ENCODE measurements at places on chromosomes 12 and 14.

DNA sequence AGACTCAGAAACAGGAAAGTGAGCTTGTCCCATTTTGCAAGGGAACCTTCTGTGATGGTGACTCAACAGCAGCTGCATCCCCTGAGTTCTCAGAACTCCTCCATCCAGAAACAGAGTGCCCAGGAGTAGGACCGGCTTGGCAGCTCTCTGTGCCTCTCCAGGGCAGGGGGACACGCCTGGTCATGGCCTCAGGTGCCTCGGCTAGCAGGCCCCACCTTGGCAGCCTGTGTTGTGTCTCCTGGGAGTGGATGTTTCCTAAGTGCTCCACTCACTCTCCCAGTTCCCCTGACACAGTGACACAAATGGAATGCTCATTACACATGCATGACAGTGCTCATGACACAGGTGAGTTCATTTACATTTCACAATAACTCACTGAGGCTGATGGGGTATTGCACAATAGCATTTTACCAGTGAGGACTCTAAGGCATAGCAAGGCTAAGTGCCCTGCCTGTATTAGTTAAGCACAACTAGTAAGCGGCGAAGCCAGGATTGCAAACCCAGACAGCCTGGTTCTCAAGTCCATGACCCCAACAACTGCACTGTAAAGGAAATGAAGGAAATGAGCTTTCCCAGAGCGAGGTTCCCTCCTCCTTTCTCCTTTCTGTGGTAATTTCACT is 47.4 kb downstream of the CALM1 start:
- DNase-seq, result no peak

GRCh38 chr12:23528316-23528715 is 421.2 kb downstream of the SOX5 start:
- DNase-seq, result no peak

GRCh38 chr14:59316151-59316830 is 127.8 kb downstream of the DAAM1 start:
- no peak for DNase-seq

GRCh38 chr14:104583424-104584306 is 4.1 kb downstream of the C14orf180 start:
- DNase-seq, result no peak

GRCh38 chr14:69928111-69928523 is 48.9 kb downstream of the SMOC1 start:
- no peak for DNase-seq

DNA sequence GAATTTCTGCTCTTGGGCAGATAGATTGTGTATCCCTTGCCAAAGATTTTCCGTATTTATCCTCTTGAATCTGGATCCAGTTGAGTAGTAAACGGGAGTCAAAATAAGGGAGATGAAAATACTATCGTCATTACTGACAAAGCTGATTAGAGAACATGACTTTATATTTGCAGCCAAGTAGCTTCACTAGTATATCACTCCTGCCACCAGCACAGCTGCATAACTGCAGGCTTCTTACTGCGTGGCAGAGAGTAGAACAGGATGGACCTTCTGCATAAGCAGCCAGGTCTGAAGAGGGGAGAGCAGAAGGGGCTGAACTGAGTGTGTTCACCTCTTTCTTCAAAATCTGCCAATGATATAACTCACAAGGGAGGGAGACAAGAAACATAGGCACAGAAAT is 283.7 kb downstream of the FBXL14 start:
- no peak for DNase-seq

GRCh38 chr14:60226298-60226697 is 22.7 kb upstream of the PPM1A start:
- DNase-seq, result no peak

- no peak for DNase-seq
These were observed 26.1 kb downstream of the KRT8 start for GRCh38 chr12:52878507-52879393.

DNA sequence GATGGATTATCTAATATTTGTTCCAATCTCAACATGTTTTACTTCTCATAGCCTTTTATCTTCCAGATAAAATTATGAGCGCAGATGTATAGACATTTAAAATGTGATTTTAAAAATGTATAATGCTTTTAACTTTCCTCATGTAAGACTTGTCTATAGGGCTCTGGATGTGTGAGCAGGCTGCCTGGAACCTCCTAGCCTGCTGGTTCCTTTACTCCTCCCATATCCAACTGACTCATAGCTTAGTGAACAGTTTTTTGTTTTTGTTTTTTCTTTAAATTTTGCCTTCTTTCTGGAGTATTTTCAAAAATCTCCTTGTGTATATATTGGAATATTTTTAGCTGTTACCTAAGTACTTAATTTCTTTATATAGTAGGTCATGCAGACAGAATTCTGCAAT is 115.4 kb downstream of the PDE3A start:
- DNase-seq, result no peak

- no peak for DNase-seq
These were observed 983.6 kb downstream of the VRK1 start for GRCh38 chr14:97780804-97781203.

GRCh38 chr12:23576372-23576771 is 373.1 kb downstream of the SOX5 start:
- no peak for DNase-seq

GRCh38 chr14:104678346-104678745 is 11.1 kb upstream of the INF2 start:
- DNase-seq, result no peak

DNA sequence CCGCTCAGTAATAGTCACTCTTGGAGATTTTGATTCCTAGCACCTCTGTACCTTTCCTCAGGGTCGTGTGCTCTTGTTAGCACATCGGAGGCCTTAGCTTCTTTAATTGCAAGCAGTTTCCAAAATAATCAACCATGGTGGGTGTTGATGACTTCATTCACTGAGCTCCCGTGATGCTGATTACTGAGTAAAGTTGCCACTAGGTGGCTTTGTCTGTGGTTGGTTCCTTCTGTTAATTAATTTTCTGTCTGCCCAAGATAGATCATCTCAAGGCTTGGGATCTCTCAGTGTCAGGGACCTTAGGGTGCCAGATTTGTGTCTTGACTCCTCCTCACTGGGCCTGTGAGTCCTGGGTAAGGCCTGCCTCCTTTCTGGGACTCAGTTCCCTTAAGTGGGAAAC is 54.3 kb downstream of the PTPN11 start:
- DNase-seq, result no peak

DNA sequence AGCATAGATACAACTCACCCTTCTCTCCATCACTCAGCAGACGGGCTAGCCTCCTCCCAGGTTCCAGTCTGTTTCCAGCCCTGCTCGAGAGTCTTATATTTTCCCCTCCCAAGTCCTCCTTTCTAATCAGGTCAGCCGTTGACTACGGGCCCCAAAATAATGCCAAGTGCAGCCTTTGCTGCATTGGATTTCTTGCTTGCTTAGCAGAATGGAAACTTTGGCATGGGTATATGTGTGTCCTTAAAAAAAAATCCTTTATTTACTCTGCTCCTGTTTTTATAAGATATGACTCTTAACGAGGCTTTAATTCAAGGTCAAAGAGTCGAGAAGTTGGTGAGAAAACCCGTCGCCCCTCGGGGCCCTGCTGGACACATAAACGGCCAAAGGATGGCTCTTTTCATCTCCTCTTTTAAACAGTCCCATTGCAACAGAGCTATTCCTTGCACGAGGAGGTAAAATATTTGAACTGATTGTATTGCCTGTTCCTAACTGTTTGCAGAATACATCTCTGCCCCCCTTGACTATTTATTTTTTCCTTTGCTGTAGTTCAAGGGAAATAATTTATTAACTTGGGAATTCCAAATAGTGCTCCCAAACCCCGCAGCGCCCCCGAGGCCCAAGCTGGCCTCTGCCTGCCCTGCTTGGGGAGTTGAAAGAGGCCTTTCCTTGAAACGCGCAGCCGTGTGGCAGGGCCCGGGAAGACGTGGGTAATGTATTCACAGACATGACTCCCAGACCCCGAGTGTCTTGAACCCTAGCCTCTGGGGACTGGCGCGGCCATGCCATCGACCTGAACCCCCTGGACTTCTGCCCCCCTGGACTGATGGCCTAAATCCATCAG is 156.5 kb upstream of the MYL2 start:
- DNase-seq, result no peak

DNA sequence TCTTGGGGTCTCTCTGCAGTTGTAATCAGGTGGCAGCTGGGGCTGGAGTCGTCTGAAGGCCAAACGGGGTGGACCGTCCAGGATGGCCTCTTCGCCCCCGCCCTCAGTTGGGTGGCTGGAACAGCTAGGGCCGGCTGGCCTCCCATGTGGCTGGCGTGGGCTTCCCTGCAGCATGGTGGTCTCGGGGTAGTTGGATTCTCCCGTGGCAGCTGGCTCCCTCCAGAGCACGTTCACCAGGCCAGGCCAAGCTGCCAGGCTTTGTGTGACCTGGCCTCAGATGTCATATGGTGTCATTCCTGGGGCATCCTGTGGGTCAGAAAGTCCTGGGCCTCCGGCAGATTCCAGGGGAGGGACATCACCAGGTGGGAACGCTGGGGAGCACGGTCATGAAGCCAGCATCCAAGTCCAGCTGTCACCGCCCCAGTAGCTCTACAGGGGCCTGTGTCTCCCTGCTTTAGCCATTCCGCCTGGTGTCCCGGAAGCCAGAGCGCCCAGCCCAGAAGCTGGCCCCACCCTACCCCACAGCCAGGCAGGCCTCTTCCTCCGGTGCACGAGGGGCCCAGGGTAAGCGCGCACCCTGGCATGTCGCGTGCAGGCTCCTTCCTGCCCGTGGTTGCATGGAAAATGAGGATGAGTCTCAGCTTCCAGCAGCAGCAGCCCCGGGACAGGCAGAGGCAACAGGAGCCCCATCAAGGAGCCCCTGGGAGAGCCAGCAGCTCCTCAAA is 1.3 kb upstream of the NUDT14 start:
- DNase-seq, result no peak

DNA sequence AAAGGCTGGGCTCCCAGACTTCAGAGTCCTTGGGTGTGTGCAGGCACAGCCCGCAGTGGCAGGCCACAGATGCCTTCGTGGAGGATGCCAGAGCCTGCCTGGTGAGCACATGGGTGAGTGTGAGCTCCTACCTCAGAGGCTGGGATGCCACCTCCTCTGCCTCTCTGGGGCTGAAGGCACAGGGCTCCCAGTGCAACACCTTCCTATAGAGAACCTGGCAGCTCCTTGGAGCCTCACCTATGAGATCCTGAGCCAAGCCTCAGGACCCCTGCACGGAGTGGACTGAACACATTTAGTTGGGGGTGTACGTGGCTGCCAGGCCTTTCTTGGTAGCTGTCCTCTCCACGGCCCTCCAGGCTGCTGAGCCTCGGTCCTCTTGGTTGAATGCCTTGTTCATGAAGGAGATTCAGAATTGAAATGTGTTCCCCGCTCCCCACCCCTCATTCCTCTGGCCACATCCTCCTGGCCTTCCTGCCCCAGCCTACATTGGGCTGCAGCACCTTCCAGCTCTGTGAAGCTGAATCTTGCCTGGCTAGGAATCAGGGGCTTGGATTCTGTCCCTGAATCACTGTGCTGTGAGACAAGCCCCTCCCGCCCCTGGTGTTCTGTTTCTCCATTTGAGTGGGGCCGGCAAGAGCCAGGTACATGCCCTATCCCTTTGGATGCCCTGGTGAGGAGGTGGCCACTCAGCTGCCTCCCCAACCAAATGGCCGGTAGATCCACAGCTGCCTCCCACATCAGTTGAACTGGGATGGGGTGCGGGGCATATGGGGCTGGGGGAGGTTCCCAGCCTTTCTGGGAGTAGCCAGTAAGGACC is 38.7 kb upstream of the TRAF3 start:
- DNase-seq, result no peak

DNA sequence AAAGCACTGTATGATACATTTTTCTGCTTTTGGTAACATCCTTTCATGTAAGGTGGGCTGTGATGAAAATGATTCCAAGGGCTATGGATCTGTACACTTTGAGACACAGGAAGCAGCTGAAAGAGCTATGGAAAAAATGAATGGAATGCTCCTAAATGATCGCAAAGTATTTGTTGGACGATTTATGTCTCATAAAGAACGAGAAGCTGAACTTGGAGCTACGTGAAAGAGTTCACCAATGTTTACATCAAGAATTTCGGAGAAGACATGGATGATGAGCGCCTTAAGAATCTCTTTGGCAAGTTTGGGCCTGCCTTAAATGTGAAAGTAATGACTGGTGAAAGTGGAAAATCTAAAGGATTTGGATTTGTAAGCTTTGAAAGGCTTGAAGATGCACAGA is 22.1 kb upstream of the SRGAP1 start:
- DNase-seq, result no peak

- DNase-seq, result no peak
These were observed 292.7 kb upstream of the RTL1 start for GRCh38 chr14:101196051-101196712.

GRCh38 chr12:117580718-117581062 is 219.3 kb upstream of the NOS1 start:
- DNase-seq, result no peak

DNA sequence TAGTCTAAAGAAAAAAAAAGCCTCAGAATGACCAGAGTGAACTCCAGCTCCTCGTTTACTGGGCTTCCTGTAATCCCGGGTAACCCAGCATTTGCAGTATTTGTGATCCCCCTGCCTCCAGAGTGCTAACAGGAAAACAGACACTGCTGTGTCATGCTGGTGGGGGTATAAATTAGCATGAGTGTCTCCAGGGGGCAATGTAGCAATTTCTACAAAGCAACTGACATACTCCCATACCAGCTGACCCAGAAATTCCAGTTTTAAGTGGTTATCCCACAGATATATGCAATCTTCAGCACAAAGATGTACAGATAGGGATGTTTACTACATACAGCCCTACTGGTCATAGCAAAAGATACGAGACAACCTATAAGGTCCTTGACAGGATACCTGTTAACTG is 18.8 kb downstream of the TTC7B start:
- no peak for DNase-seq

DNA sequence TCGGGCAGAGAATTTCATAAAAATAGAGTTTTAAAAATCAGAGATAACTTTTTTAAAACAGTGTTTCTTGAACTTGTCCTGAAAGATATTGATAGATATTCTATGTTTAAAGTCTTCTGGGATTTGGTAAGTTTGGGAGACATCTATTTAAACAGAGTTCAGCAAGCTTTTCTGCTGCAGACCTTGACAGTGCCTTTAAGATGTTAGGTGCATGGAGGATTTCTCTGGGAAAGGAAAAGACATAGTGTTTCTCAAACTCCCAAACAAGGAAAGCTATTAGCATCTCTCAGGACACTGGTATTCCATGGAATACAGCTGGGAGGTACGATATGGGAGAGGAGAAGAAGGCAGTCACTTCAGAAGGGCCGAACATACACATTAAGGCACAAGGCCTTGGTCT is 97.8 kb downstream of the RBM19 start:
- DNase-seq, result no peak

- no peak for DNase-seq
These were observed 139.7 kb downstream of the KCNH5 start for GRCh38 chr14:62905566-62905965.

DNA sequence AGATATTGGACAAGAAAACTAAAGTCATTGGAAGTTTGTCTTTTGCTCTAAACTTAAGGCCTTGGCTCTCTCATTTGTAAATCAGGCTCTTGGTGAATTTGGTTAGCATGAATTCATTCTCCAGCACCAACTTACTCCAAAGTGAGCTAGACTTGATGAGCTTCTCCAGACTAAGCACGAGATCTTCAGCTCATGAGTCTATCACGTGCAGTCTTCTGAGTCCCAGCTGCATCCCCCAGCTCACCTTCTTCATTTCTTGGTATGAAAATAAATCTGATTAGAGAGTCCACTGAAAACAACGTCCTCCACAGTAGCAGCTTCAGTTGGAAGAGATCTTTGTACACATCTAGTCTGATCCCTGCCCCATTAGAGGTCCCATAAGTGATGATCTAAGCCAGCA is 52.5 kb upstream of the DDX11 start:
- no peak for DNase-seq

GRCh38 chr14:85332401-85332800 is 197.5 kb upstream of the FLRT2 start:
- DNase-seq, result no peak

- no peak for DNase-seq
These were observed 250.5 kb upstream of the PELI2 start for GRCh38 chr14:55867719-55868118.

GRCh38 chr12:94793191-94793595 is 142.8 kb upstream of the TMCC3 start:
- DNase-seq, result no peak
